ENCODE measurements at places on chromosomes 3 and 15.

DNA sequence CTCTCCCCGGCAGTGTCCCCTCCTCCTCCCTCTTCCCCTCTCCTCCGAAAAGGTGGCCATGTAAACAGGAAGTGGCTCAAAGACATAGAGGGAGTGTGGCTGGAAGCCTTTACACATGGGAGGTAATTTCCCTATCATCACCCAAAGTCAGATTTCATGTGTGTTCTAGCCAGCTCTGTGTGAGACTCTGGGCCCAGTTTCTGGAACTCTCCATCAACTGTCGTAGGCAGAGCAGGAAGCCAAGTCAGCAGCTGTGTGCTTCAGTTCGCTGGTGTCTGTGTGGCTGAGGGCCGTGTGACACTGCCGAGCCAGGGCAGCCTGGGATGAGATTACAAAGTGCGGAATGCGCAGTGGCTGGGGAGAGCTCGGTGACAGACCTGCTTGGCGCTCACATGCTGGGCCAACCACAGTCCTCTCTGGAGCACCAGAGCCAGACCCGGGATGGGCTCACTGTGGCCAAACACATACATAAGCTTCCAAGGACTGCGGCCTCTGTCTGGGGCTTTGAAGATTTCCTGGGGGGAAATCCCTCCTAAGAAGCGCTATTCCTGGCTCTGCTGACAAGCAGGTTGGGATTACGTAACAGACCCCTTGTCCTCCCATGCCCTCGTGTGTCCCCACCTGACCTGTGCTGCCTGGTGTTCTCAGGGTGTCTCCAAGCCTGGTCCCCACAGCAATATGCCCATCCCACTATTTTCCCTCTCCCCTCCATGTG, 50.7 kb downstream of the UMPS start:
- DNase-seq = no peak

DNA sequence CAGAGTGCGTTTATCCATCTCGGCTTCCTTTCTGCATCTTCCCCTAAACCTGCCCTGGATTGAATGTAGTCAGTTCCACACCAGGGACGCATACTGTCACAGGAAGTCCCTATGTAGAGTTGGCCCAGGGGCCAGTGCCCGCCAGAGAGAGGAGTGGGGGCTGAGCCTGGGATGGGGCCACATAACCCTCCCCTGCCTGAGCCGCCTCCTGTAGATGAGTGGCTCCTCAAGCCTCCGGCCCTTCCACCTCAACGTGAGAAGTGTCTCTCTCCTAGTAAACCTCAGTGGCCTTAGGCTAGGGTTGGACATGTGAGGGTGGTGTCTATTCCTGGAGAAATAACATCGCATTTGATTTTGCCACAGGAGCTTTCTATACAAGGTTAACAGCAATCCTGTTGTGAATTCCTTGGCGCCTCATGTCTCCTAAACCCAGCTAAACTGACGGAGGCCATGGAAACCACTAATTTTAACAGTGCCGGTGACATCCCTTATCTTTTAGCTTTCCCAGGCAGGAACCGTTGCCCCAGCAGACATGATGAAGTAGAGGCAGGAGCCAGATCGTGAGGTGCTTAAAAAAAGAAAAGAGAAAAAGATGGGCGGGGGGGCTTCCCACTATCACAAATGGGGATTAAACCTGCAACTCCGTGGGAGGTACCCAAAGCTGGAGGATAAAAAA, 171.1 kb downstream of the CHDH start:
- no peak for DNase-seq

DNA sequence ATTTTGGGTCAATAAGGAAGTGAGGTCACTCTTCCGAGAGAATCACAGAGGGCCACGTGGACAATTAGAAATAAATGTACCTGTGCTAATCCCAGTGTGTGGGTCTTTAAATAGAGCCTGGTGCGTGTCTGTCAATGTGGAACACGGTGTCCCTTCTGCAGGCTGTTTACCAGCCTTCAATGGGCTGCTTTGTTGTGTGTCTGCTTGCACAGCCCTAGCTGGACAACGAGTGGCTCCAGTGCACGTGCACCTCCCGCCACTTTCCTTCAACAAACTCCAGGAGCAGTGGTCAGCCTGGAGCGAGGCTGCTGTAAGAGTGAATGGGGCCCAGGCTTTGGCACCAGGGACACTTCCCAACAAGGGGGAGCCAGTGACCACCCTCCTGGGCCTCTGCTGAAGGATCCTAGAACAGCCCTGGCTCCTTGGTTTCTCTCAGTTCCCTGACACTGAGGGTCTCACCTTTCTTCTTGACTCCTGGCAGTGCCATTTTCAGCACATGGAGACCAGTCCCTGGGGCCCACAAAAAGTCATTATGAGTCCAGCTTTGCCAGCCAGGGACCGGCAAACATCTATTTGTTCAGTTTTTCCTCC, 76.1 kb downstream of the ISG20 start:
- DNase-seq = no peak

DNA sequence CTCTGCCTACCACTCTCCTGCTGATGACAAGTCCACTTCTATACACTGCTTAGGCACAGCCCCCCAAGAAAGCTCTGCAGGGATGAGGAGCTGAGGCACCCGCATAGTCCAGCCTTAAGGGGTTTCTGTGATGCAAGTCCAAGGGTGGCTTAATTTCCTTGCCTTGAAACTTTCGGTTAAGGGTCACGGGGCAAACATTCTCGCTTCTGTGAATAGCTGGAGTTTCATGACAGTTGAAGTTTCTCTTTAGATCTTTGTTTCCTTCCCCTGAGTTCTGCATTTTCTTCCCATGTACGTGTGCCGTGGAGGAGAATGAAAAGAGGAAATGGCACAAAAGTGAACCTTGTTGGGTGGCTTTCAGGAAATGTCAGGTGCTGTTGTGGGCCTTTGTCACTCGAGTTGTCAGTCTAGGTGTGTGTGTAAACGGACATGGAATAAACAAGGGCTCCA, 7.0 kb downstream of the GPR160 start:
- no peak for DNase-seq

DNA sequence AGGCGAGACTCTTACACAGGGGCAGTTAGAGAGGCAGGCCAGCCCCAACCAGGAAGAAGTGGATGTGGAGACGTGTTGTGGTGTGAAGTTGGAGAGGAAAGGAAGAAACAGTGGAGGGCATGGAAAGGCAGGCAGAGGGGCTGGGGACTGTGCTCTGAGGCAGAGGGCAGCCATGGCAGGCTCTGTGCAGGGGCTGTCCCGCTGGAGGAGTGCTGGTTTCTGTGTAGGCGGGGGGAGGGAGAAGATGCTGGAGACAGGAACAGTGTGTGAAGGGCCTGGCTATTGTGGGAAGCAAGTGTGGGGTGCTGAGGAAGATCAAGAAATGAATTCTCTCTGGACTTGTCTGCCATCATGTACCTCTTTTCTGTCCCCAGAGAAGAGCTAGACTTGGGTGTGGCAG, 21.0 kb downstream of the SNAPC5 start:
- DNase-seq = no peak

GRCh38 chr3:54131026-54131605, 8.8 kb downstream of the CACNA2D3 start:
- no peak for DNase-seq

DNA sequence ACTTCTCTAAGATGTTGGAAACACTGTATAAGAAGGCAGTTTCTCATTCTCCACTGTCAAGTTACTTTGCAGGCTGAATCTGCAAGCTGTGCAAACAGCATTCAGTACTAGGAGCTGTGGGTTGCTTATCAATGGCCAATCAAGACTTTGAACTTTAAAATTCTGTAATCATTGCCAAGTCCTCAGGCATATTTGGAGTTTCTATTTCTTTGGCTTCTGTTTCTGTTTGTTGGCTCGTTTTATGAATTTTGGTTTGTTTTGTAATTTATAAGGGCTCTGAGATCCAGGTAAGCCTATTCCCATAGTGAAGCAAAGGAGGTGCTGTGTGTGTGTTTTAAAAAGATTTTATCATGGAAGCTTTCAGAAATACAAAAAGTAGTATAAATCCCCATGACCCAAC, 32.1 kb downstream of the TLNRD1 start:
- DNase-seq = no peak

DNA sequence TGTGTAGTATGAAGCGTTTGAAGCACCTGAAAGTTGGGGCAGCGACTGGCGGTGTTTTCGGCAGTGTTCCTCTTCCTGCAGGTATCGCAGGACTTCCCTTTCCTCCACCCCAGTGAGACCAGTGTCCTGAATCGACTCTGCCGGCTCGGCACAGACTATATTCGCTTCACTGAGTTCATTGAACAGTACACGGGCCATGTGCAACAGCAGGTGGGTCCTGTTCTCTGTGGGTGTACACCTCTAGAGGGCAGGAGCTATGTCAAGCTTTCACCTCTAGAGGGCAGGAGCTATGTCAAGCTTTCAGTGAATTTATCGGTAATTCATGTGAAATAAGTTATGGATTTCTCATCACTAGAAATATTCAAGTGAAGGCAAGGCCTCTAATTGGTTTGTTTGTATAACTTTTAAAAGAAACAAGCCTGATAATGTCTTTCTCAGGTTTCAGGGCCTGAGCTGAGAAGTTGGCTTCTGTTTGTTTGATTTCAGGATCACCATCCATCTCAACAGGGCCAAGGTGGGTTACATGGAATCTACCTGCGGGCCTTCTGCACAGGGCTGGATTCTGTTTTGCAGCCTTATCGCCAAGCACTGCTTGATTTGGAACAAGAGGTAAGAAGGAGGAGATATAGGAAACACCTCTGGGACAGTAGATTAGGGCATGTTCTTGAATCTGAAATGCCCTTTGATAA, 5.3 kb downstream of the TUBGCP4 start:
- no peak for DNase-seq

DNA sequence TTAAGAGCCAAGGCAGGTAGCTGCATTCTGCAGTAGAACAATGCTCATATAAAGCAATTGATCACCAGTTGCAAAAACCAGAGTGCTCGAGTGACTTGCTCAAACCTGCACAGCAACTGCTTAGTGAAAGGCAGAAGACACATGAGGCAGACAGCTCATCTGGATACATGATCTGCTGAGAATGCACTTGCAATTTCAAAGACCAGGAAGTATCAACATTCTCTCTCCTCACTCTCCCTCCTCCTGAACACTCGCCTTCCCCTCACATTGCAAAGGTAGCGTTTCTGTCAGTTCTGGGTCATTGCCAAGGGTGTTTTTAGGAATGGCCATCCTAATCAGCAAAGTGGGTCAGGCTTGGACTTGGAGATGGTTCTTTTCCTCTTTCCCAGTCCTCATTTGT, 61.0 kb downstream of the BFSP2 start:
- no peak for DNase-seq

- DNase-seq = no peak
Measured at GRCh38 chr15:37397266-37398022, 297.1 kb upstream of the MEIS2 start.

Measured in activated CD4-positive, alpha-beta T cell treated with anti-CD3 and anti-CD28 coated beads for 1 hour (primary cell).